ENCODE measurements at places on chromosomes 4 and X.
A peak's percentile ranks its signal among the peaks of the same experiment; 100 is the strongest.

DNA sequence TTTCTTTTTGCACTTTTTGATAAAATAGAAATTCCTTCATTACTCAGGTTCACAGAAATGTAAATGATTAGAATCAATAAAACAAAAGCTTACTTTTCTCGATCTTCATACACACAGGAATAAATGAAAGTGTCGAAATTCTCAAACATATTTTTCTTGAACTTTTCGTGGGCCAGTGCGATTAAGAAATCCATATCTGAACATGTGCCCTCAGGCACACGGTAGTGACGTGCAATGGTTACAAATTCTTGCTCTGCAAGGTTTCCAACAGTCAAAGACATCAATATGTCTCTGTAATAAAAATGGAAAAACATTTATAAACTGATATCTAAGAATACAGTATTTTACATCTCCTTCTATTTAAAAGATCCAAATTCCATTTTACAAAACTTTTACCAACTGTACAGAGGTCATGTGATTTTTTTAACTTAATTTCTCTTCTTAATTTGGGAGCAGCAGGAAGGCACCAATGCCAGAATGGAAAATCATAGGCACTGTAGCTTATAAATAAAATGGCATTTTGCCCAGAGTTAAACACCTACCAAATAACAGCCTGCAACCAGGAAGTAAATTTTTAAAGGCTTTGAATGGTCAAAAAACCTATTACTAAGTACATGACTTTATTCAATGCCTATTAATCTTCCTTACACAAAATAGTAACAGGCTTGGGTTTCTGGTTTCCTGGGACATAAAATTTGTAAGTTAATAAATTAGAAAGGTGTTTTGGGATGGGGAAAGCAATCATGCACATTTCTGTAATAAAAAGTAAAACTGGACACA is 165.0 kb downstream of the EFHC2 start:
- DNase-seq: no peak

GRCh38 chr4:6345096-6345830 is 75.6 kb downstream of the WFS1 start:
- DNase-seq: no peak

- no peak for DNase-seq
These were observed 200.9 kb upstream of the PSAPL1 start for GRCh38 chr4:7635445-7636239.

DNA sequence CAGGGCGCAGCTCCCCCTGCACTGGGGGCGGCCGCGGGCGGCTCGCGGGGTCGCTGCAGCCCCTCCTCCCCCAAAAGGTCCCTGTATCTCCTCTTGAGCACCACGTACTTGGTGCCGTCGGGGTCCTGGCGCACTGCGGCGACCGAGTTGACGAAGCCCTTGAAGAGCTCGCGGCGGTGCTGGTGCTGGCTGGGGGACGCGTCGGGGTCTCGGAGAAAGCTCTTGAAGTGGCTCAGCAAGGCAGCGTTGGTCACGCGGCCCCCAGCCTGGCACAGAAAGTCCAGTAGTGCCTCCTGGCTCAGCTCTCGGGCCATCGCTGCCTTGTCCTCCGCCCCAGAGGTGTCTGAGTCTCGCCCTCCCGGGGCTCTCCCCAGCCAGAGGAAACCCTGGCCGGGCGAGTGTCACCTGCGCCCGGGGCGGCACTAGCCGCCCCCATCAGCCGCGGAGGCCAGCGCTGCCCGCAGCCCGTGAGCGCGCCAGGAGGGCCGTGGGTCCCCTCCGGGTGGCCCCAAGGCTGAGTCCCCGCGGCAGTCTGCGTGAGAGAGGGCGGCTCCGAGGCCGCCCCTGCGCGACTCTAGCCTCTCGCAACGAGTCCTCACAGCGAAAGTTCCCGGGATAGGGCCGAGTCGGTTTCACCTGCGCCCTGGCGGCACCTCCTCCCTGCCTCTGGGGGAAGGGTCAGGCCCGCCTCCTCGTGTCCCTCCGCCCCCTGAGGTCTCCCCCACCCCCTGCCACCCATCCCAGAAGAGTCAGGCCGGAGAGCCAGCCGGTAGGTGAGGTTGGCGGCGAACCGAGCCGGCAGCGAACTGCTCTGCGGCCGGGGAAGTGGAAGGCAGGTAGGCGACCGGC is at the start of gene SOWAHB:
TSS of gene SOWAHB (minus strand) at position 609 of the 849 bp plus-strand sequence. CDS start at position 314, 295 bp downstream.
- peak; percentile 30 for DNase-seq

Data from KBM-7 (cell line).